HCT116 (cell line): ENCODE measurements at places on chromosomes 5 and 9.

GRCh38 chr5:104904561-104904960 lies 1342.0 kb upstream of the NUDT12 start:
- no peak for DNase-seq

DNA sequence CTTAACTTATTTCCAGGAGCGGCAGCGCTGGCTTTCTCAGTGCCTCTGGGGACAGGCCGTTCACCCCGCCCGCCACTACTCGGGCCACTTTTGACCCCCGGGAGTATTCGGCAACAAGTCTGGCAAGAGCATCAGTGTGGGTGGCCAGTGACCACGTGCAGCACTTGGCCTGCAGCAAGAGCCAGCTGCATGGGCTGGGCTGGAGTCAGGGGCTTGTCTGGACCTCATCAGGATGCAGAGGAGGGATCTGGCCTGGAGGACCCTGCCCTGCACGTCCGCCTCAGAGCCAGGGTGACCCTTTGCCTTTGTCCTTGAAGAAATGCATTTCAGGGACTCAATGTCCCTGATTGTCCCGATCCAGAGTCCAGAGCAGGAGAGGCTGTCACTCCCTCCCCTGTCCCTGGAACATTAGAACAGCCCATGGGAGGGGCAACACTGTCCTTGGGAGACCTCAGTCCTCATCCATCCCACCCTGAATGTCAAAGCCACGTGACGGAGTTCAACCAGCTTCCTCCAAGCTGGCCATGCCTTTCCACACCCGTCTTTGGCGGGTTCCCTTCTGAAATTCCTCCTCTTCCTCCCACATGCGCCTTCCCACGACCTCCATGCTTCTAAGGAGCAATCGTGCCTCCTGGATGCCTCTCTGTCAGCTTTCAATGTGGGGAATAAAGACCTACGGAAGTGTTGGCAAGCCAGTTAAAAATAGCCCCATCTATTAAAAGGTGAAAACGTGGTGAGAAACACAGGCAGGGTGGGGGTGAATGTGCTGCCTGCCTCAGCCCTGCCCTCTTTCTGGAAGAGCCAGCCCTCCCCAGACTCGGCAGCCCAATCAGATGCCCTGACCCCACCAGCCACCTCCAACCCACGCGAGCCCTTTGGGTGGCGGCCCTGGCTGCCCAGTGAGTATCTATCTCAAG lies 99.0 kb downstream of the OLFM1 start:
- DNase-seq, result no peak

DNA sequence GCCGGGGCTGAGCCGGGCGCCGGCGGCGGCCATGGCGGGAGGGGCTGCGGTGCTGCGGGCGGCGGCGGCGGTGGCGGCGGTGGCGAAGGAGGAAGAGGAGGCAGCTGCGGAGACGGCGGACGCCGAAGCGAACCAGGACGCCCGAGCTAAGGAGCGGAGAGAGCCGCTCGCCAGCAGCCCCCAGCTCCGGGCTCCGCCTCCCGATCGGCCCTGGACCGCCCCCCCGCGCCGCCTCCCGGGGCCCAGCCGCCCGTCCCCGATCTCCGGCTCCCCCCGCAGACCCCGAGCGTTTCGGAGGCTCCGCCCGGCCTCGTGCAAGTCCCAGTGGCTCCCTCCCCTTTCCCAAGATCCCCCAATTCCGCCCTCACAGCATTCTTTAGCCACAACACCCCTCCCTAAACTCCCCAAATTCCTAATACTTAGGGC lies at the start of gene ASTN2:
ASTN2 (minus strand) TSS at position 152 of the 426 bp plus-strand sequence; CDS start at position 33, 119 bp downstream.
- DNase-seq, result no peak

DNA sequence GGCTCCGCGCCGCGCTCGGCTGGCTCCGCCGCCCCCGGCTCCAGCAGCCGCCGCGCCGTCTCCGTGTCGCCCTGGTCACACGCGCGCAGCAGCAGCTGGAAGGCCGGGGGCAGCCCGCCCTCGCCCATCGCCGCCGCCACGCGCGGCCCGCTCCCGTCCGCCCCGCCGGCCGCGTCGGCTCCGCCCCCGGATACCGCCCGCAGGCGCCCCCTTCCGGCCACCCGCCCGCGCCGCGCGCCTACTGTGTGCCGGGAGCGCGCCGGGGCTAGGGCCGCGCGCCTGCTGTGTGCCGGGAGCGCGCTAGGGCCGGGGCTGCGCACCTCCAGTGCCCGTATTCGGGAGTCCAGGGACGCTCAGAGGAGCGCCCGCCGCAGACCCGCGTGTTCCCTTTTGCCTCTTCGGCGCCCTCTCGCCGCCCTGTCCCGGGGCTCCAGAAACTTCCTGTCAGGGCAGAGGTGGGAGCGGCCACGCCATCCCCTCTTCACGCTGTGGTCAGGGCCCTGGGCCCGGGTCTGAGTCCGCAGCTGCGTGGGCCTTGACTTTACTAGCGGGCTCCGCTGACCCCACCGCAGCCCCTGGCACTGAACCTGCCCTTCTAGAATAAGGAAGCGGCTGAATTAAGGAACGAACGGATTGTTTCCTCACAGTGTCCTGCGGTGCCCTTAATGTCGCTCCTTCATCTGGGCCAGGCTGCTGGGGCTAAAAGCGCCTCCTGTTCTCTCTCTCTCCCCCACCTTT lies at the start of gene ANKS6:
ANKS6 (minus strand) TSS at position 192 of the 738 bp plus-strand sequence; CDS start at position 128, 64 bp downstream.
- DNase-seq, result no peak

DNA sequence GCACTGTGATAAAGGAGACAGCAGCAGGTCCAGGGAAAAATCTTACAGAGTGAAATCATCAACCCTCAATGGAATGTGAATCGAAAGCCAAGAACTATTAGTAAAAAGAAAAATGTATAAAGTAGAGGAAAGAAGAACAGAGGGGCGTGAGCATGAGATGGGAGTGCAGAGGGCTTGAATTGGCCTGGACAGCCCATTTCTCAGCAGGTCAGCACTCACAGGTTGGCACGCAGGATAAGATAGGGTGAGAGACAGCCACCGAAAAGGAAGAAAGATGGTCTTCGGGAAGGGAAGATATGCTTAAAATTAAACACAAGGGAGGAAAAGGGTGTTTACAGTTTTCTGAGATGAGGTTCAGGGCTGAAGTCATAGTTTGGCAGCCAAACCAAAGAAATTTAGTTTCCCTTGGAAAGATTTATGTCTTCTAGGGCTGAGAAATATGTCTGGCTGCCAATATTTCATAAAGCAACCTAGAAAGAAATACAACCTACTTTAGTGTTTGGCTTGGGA lies 524.7 kb downstream of the SPATA31D1 start:
- no peak for DNase-seq

DNA sequence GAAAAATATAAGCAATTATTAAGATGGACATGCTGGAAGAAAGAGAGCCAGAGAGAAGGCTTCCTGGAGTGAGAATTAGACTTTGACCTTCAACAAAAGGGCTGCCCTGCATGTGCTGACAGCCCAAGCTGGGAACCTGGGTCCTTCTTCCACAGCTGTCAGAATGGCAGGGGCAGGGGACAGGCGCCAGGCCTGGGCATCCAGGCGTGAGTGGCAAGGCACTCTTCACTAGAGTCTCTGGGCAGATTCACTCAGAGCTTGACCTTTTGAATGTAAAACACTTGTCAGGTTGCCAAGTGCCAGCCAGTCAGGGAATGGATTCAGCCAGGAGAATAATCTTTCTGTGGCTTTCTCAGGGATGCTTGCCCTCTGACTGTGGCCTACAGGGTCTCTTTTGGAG lies 119.1 kb upstream of the CLINT1 start:
- no peak for DNase-seq

- no peak for DNase-seq
Observed at GRCh38 chr5:58294598-58295305, 165.1 kb downstream of the PLK2 start.

- DNase-seq, result no peak
Observed at GRCh38 chr5:39352951-39353350, 11.3 kb downstream of the C9 start.

GRCh38 chr9:35738186-35738585 lies 5.7 kb downstream of the CREB3 start:
- DNase-seq, result no peak

GRCh38 chr5:95029569-95030366 lies 255.1 kb downstream of the MCTP1 start:
- DNase-seq, result no peak

DNA sequence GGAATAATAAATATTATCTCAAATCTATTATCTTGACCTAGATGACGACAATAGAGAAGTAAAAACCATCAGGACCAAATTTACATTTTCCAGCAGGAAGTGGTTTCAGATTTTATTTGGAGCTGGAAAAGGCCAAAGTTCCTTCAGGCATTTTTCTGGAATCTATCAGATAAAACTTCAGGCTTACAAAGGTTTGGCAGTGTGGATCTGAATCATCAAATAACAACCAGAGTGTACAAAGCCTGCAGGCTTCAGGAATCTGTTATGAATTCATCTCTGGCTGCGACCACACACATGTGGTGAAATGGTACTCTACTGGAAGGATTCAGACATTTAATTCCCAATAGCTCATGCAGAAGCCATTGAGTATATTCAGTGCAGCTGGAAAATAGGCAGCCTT lies 726.4 kb upstream of the GRAMD2B start:
- DNase-seq, result no peak

DNA sequence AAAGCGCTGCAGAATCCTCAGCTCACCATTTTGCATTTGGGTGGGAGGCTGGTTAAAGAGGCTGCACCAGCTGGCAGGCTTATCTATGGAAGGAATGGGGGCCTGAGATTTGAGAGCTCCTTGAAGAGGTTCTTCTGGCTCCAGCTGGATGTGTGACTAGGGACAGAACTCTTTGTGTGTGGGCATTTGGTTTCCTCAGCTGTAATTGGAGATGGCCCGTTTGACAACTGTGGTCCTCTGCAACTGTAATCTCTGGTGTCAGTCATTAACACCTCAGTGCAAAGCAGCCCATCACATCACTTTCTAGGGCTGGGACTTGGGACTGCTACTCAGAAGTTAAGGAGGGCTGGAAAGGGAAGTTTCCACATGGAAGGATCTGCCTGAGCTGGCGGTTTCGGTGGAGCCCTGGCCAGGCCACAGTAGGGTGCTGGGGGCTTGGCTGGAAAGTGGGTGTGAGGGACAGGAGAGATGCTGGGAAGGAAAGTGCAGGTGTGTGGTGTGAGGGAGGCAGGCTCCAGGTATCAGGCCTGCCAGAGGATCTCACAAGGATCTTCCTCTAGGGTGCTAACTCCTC lies 193.8 kb downstream of the GADD45G start:
- DNase-seq, result no peak

DNA sequence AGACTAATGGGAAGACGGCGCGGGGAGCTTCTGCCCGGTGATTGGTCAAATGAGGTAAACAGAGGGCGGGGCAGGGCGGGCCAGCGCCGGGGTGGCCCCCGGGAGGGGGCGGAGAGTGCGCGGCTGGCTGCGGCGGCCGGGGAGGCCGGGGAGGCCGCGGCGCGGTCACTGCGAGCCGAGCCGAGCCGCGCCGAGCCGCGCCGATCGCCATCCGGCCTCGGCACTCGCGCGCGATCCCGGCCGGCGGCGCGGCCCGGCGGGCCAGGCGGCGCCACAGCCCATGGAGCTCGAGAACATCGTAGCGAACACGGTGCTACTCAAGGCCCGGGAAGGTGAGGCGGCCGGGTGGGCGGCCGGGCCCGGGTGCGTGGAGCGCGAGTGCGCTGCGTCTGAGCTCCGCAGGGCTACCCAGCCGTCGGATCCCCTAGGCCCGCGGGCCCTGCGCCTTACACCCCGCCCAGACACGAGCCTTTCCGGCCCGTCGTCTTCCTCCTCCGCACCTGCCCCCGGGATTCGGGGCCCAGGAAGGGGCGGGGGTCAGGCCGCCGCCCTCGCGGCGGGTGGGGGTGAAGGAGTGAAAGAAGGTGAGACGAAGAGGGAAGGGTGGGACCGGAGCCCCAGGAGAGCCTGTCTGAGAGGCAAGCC lies at the start of gene GRK6:
GRK6 (plus strand) TSS at position 111 of the 645 bp plus-strand sequence; CDS start at position 281, 170 bp downstream.
- DNase-seq, result no peak

DNA sequence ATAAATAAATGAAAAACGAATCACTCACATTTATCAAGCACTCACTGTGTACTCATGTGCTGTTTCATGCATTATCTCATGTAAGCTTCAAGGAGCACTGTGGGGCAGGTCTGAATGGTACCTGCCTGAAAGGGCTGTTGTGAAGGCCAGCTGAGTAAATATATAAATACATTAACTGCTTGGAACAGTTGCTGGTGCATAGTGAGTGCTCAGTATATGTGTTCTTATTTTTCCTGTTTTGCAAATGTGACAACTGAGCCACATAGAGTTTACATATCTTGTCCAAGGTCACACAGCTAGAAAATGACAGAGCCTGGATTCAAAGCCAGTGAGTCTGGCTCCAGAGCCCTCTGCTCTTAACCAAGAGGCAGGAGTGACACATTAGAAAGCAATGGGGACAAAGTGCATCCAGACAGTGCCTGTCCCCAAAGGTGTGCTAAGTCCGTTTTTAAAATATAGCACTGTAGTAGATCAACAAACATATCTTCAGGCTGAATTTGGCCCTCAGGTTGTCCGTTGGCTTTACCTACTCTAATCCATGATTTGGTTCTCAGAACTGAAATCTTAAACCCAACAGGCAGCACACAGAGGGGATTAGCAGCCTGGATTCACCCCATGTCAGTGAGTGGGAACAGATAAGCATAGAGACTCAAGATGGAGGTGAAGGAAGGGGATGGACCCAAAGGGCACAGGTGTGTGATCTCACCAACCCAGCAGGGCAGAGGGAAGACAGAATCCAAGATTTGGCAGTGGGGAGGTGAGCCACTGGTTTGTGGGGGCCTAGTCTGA lies 70.8 kb downstream of the WWC1 start:
- no peak for DNase-seq

DNA sequence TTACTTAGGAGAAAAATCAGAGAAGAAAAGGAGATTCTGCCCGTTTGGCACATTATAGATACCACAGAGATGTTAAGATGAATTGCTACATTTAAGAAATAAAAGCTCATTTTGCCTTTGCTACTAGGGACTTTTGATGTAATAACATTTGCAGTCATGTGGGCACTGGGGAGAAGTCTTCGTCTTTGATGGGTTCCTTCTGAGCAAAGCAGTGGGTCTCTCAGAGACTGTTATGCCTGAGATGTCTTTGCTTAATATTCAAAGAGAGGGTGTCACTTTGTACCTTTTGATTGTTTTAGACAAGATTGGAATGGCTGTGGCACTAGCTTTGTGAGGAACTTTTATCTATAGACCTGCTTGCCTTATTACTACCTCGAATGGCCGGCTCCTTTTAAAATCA lies 25.0 kb downstream of the SLC25A25 start:
- no peak for DNase-seq

GRCh38 chr9:72955126-72955455 lies 2.2 kb upstream of the ALDH1A1 start:
- no peak for DNase-seq

DNA sequence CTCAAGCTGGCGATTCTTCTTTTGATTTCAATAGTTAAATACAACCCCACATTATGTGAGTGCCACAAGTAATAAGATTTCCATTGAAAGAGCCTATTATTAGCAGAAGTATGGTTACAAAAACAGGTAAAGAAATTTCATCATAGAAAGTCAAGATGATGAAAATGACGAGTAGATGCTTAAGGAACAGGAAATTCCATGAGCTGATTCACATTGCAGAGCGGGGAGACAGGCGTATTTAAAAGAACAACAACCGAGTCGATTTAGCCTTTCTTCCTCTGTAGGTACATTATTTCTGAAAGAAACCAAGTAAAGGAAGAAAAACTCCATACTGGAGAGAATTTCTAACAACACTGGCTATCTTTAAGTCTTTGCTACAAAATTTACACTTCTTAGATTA lies 310.4 kb downstream of the SLF1 start:
- no peak for DNase-seq

- no peak for DNase-seq
Observed at GRCh38 chr9:135533113-135533512, 11.9 kb downstream of the LCN1 start.
